HFF-Myc (cell line): ENCODE measurements at places on chromosomes 5 and 9.

- no peak for DNase-seq
These were observed 3.8 kb upstream of the NDST1 start for GRCh38 chr5:150503977-150504620.

DNA sequence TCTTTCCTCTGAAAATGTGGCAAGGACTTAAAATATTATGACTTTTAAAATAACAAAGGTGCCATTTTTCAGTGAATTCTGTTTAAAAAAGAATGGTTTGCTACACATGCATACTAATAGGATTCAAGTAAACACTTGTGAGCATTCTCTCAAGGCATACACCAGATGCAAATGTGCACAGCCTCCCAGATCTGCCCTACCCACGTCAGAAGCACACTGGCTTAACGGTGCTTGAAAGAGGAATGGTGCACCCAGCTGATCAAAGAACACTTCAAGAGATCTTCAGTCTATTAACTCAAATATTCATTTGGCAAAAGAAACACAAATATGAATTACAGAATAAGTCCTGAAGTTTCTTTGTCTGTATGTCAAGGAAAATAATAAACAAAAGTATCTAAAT is 15.8 kb downstream of the GABRB2 start:
- no peak for DNase-seq

DNA sequence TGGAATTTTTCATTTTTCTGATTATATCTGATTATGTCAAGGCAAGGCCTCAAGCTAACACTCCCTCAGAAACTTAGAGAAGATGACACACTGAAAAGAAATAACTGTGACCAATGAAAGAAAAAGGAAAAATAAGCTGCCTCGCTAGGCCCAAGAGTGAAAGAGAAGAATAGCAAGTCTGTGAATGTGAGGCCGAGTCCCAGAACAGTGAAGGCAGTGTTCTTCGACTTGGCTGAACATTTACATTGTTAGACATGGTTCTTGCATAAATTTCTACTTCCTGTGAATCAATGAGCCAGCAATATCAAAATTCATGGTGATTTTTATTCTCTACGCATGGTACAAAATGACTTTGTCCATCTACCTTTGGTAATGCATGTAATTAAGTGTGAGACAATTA is at the start of gene ATP10B:
ATP10B (minus strand) TSS at position 163 of the 400 bp plus-strand sequence. CDS start 164,137 bp downstream, outside the sequence.
- DNase-seq: no peak

- DNase-seq: no peak
These were observed 232.2 kb upstream of the GRIN3A start for GRCh38 chr9:101970609-101971008.

- no peak for DNase-seq
These were observed 19.3 kb upstream of the APC start for GRCh38 chr5:112718344-112718743.

- DNase-seq: no peak
These were observed 1.4 kb downstream of the TAF7 start for GRCh38 chr5:141319202-141319601.

GRCh38 chr9:3173374-3173773 is 329.5 kb upstream of the PUM3 start:
- no peak for DNase-seq
